ENCODE measurements at places on chromosomes 12 and 14. TPM values are rescaled to one million over a fixed set of nuclear protein-coding genes. Genes with fewer than 3 reads are reported as not detected.

GRCh38 chr14:77319422-77319821 lies 1.3 kb downstream of the POMT2 start:
- no peaks in the 10 kb centered on the region for H3K36me3 ChIP-seq
- peaks cover 59% of the 10 kb centered on the region for H3K4me1 ChIP-seq
- H3K27ac ChIP-seq = no peak overlapping the region
- DNase-seq = no peak
- no peaks in the 10 kb centered on the region for H3K27me3 ChIP-seq

GRCh38 chr12:118982302-118982701 lies 961 bp downstream of the SRRM4 start:
- H3K36me3 ChIP-seq = no peaks in the 10 kb centered on the region
- no peak overlapping the region for H3K4me3 ChIP-seq
- no peak overlapping the region for H3K27ac ChIP-seq
- H3K27me3 ChIP-seq = peaks cover 60% of the 10 kb centered on the region
- peaks cover 3% of the 10 kb centered on the region for H3K4me1 ChIP-seq

DNA sequence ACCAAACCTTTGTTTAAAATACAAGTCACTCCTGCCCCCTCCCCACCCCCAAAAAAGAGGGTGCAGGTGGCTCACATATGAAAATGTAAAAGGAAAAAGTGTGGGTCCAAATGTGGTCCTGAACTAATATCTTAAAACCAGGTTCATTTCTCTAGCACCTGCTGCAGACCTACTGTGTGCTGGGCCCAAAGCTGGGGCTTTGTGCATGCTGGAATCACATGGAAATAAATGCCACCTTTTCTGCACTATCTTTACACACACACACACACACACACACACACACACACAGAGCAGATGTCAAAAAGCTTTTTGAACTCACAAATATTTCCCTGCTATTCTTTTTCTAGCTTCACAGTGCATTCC lies 3.2 kb upstream of the BCL11B start:
- no peak overlapping the region for H3K4me3 ChIP-seq
- peaks cover 77% of the 10 kb centered on the region for H3K27me3 ChIP-seq
- DNase-seq = no peak
- no peaks in the 10 kb centered on the region for H3K36me3 ChIP-seq
- peaks cover 21% of the 10 kb centered on the region for H3K4me1 ChIP-seq
- no peak overlapping the region for H3K27ac ChIP-seq

The ANKS1B gene
- 14.5 TPM for total RNA-seq

All from gastrocnemius medialis (tissue), 4 donors.